Right cardiac atrium (tissue), 5 donors: ENCODE measurements at places on chromosomes 5 and 9.

GRCh38 chr5:79456890-79457583 lies 56.9 kb downstream of the HOMER1 start:
- no peak for DNase-seq

DNA sequence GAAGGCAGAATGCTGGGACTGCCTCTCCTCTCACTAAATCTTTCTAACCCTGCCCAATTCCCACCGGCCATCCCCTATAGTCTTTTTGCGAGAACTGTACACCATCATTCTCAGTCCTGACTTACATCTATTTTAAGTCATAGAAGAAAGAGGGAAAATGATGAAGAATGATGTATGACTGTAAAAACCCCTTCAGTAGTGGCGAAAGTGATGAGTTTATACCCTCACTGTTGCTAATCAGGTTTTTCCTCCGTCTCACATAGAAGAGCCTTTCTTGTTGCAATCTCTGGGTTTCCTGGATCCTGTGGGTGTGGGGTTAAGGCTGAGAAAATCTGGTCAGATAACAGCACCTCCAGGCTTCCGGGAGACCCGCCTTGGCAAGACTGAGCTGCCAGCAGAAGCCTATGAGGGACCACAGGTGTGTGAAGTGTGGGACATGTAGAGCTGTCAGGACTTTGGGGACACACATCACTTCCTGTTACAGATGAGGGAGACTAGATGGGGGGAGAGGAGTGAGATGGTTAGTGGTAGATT lies 147.1 kb upstream of the SLC12A2 start:
- DNase-seq = no peak

GRCh38 chr5:55407059-55407684 lies 99.4 kb downstream of the MTREX start:
- no peak for DNase-seq

DNA sequence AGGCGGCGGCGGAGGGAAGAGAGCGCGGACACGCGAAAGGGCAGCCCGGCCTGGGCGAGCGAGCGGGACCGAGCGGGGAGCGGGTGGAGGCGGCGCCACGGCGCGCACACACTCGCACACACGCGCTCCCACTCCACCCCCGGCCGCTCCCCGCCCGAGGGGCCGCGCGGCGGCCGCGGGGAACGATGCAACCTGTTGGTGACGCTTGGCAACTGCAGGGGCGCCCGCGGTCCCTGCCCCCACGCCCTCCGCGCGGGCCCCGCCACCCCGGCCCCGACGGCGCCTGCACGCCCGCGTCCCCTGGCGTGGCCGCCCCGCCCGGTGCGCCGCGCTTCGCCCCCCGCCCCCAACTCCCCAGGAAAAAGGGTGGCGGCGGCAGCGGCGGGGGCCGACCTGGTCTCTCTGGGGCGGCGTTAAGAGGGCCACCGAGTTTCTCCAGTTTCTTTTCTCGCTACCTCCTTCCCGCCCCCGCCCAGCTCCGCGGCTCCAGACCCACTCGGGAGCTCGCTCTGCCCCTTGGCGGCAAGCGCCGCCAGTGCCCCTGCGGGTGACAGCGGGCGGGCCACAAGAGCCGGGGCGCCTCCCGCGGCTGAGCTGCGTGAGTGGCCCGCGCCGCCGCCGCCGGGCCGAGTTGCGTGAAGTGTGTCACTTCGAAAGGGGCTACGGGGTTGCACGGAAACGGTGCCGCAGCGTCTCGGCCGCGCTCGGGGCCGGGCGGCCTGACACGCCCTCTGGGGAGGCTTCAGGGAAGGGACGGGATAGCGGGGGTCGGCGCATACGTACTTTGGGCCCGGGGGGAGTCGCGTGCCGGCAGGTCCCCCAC lies at the start of gene NR3C1:
Gene NR3C1 (minus strand): TSS at position 94 of the 823 bp plus-strand sequence. CDS start 2,847 bp downstream, outside the sequence.
- DNase-seq = peak; percentile 96

DNA sequence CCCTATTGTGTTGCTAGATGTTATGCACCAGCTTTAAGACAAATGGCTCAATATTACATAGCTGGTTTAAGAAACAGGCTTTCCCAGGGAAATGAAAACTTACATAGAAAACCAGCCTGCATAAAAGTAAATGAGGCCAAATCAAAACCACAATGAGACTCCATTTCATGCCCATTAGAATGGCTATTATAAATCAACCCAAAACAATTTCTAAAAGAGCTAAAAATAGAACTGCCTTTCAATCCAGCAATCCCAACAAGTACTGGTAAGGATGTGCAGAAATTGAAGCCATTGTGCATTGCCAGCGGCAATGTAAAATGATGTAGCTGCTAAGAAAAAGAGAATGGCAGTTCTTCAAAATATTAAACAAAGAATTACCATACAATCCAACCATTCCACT lies 1170.0 kb upstream of the CDH9 start:
- DNase-seq = no peak

- no peak for DNase-seq
Measured at GRCh38 chr5:267716-268115, 3.7 kb upstream of the PDCD6 start.

DNA sequence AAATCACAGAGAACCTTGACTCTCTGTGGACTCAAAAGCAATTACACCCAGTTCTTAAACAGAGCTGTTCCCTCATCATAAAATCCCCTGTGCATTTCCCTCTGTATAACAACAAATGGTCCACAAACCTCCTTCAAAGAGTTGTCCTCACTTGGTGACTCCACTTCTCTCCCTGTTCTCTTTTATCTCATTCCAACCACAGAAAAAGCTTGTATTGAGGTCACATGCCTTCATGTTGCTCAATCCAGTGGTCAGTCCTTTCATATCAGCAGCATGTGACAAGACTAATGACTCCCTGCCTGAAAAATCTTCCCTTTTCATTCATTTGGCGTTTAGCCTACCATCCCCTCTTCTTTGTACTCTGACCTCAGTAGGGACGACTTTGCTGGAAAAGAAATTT lies 158.0 kb downstream of the DEPDC1B start:
- no peak for DNase-seq

- DNase-seq = no peak
Measured at GRCh38 chr5:54177058-54177457, 133.3 kb downstream of the ARL15 start.

- no peak for DNase-seq
Measured at GRCh38 chr5:131005963-131006684, 158.9 kb downstream of the HINT1 start.

- no peak for DNase-seq
Measured at GRCh38 chr5:125576822-125577221, 830.4 kb upstream of the ZNF608 start.

GRCh38 chr5:109990723-109991359 lies 301.1 kb downstream of the MAN2A1 start:
- DNase-seq = no peak

GRCh38 chr5:111083323-111083722 lies 8.8 kb upstream of the WDR36 start:
- DNase-seq = no peak

- no peak for DNase-seq
Measured at GRCh38 chr5:100550531-100551051, 15.4 kb downstream of the FAM174A start.

GRCh38 chr9:87233899-87234455 lies 263.7 kb upstream of the DAPK1 start:
- DNase-seq = no peak

DNA sequence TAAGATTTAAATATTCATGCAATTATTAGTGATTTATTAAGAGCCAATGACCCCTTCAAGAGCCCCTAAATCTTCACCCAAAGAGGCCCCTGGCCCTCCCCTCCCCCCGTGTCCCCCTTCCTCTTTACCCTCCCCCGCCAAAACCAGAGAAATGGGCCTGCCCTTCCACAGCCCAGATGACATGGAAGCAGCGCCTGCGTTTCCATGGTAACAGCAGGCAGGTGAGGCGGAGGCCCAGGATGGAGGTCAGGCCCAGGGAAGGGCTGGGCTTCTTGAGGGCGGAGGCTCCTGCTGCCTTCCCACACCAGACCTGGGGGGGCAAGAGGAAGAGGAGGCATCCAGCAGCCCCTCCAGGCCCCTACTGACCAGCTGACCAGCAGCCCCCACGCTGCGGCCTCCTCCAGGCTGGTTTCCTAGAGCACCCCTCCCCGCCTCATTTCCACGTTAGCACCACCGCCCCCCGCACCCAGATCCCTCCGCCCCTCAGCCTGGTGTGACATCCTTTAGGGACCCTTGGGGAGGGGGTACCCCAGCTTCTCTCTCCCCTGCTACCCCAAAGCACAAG lies 37.4 kb downstream of the UNC5A start:
- peak; percentile 8 for DNase-seq

GRCh38 chr5:37417347-37417746 lies 38.2 kb downstream of the WDR70 start:
- no peak for DNase-seq

GRCh38 chr5:111781200-111781599 lies 24.2 kb upstream of the NREP start:
- peak; percentile 73 for DNase-seq

GRCh38 chr5:179780362-179780761 lies 13.4 kb upstream of the LTC4S start:
- no peak for DNase-seq

DNA sequence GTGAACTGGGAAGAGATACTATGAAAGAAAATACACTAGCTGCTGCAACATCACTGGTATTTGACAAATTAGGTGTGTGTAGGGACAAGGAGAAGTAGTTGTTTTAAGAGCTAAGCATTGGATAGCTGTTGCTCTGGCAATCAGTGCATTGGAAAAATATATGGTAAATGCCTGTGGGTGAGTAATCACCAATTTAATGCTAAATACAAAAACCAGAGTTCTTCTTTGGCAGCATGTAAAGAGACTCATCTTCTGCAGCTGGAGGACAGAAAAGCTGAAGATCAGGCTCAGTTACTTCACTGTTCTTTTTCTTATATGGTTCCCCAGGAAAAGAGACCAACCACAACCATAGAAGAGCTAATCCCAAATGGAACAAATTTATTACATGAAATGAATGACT lies 201.8 kb upstream of the MPDZ start:
- no peak for DNase-seq

DNA sequence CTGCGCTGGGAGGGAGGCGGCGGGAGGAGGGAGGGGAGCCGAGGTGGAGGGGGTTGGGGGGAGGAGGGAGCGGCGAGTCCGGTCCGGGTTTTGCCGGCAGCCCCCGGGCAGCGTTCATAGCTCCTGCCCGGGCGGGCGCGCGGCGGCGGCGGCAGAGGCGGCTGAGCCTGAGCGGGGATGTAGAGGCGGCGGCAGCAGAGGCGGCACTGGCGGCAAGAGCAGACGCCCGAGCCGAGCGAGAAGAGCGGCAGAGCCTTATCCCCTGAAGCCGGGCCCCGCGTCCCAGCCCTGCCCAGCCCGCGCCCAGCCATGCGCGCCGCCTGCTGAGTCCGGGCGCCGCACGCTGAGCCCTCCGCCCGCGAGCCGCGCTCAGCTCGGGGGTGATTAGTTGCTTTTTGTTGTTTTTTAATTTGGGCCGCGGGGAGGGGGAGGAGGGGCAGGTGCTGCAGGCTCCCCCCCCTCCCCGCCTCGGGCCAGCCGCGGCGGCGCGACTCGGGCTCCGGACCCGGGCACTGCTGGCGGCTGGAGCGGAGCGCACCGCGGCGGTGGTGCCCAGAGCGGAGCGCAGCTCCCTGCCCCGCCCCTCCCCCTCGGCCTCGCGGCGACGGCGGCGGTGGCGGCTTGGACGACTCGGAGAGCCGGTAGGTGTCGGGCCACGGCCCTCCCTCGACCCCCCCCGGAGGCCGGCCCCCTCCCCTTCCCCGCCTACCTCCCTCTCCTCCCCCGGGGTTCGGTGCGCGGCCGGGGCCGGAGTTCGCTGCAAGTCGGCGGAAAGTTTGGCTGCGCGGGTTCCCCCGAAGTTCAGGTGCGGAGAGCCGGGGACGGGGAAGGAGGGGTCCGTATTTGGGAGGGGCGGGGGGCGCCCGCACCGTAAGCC lies at the start of gene CXXC5:
Gene CXXC5 (plus strand): TSS at position 145 of the 877 bp plus-strand sequence. CDS start 32,175 bp downstream, outside the sequence.
- DNase-seq = peak; percentile 89

- no peak for DNase-seq
Measured at GRCh38 chr9:37679649-37680402, 29.1 kb downstream of the FRMPD1 start.

GRCh38 chr5:7881816-7882215 lies 12.9 kb downstream of the MTRR start:
- DNase-seq = no peak

GRCh38 chr9:21324047-21324446 lies 11.2 kb downstream of the KLHL9 start:
- no peak for DNase-seq

- DNase-seq = no peak
Measured at GRCh38 chr5:5971203-5971602, 407.1 kb downstream of the MED10 start.

- no peak for DNase-seq
Measured at GRCh38 chr5:10484774-10485141, 43.1 kb downstream of the ROPN1L start.

GRCh38 chr5:4313138-4313537 lies 717.5 kb downstream of the IRX1 start:
- no peak for DNase-seq

- no peak for DNase-seq
Measured at GRCh38 chr5:52837068-52837467, 49.4 kb downstream of the ITGA1 start.

DNA sequence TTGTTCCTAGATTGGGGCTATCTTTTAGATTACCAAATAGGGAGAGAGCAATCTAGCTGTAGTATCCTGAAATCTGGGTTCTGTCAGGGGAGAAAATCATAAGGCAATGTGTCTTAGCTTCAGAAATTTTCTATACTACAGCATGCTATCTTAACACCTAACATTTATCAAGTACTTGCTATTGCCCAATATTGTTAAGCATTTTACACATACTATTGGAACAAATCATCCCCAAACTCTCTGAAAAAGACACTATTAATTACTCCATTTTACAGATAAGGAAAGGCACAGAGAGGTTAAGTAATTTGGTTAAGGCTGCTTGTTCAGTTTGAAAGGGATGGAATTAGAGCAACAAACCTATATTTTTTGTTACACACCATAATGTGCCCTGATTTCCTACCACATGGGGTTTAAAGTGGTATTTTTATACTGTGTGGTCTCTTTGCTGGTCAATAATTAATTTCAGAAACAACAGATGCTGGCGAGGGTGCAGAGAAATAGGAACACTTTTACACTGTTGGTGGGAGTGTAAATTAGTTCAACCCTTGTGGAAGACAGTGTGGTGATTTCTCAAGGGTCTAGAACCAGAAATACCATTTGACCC lies 57.2 kb upstream of the RIC1 start:
- DNase-seq = no peak

- no peak for DNase-seq
Measured at GRCh38 chr9:133420392-133420827, 1.8 kb upstream of the ADAMTS13 start.

DNA sequence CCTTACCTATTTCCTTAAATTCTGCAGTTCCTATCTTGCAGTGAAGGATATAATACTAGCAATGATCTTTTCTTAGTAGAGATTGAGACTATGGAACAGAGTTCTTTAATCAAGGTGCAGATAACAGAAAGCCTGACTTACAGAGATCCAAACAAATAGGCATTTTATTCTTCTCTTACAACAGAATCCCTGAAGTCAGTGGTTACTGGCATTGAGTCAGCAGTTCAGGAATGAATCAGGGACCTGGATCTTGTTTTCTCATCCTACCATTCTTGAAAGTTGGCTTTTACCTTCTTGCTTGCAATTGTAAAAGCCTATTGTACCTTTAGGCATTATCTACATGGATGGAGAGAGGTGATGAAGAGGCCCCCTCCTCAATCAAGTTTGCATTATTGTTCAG lies 47.5 kb upstream of the TLE4 start:
- no peak for DNase-seq
